ENCODE measurements at places on chromosomes 13 and 19. TPM values are rescaled to one million over a fixed set of nuclear protein-coding genes. Genes with fewer than 3 reads are reported as not detected.

Gene SLC10A2
- not detected for total RNA-seq

Gene CEACAM20
- not detected for total RNA-seq

Gene POMP
- total RNA-seq = 70.8 TPM

Gene KISS1R
- total RNA-seq = 3.6 TPM

Gene NKPD1
- 0.72 TPM for total RNA-seq

Gene ATP4B
- not detected for total RNA-seq

Gene NOSIP
- total RNA-seq = 66.0 TPM

Measured in activated T-cell treated with anti-CD3 and anti-CD28 coated beads, Interleukin-2, amount 50 U/mL, for 72 hours (primary cell).